Activated CD8-positive, alpha-beta T cell treated with anti-CD3 and anti-CD28 coated beads, Interleukin-2, amount 10 ng/mL, durations not matched to agents 7 days and 5 days (primary cell): ENCODE measurements at places on chromosomes 13 and 19. TPM values are rescaled to one million over a fixed set of nuclear protein-coding genes. Genes with fewer than 3 reads are reported as not detected.

- no peak for DNase-seq
- no peaks in the 10 kb centered on the region for H3K4me1 ChIP-seq
- H3K27me3 ChIP-seq: no peaks in the 10 kb centered on the region
- no peak overlapping the region for H3K4me3 ChIP-seq
Observed at GRCh38 chr13:52885141-52885540, 36.7 kb upstream of the PCDH8 start.

- H3K4me1 ChIP-seq: peaks cover 24% of the 10 kb centered on the region
- peak; percentile 88 for DNase-seq
Observed at GRCh38 chr19:7533925-7534480, 1.5 kb upstream of the PNPLA6 start.

- no peaks in the 10 kb centered on the region for H3K36me3 ChIP-seq
- peaks cover 3% of the 10 kb centered on the region for H3K4me1 ChIP-seq
- no peak overlapping the region for H3K27ac ChIP-seq
- no peak for DNase-seq
- no peak overlapping the region for H3K4me3 ChIP-seq
- H3K27me3 ChIP-seq: peaks cover 50% of the 10 kb centered on the region
Observed at GRCh38 chr13:94968040-94968756, 255.9 kb upstream of the SOX21 start.

DNA sequence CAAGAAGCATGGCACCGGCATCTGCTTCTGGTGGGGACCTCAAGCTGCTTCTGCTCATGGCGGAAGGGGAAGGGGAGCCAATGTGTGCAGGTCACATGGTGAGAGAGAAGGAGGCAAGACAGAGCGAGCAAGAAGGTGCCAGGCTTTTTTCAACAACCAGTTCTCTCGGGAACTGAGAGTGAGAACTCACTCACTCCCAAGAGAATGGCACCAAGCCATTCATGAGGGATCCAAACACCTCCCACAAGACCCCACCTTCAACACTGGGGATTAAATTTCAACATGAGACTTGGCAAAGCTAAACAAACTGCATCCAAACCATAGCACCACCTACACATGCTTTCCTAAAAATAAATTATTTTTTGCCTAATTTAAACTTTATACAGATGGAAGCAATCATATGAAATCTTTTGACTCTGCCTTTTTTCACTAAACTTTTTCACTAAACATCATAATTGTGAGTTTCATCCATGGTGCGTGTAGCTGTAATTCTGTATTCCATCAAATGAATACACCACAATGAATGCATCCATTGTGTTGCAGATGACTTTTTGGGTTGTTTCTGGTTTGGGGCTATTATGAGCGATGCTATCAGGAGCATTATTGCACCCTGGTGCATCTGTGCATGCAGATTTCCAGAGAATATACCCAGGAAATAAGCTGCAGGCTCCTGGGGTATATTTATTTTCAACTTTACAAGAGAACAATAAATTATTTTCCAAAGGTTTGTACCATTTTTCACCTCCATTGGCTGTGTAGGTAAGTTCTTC is 14.6 kb upstream of the IPO5 start:
- no peaks in the 10 kb centered on the region for H3K36me3 ChIP-seq
- H3K27me3 ChIP-seq: peaks cover 11% of the 10 kb centered on the region
- no peak overlapping the region for H3K4me3 ChIP-seq
- H3K27ac ChIP-seq: no peak overlapping the region
- no peak for DNase-seq
- H3K4me1 ChIP-seq: no peaks in the 10 kb centered on the region

GRCh38 chr13:32587811-32588170 is 1.5 kb downstream of the PDS5B start:
- H3K27ac ChIP-seq: peak overlapping the region; percentile 87
- no peak for DNase-seq
- peaks cover 40% of the 10 kb centered on the region for H3K4me1 ChIP-seq
- H3K36me3 ChIP-seq: peaks cover 12% of the 10 kb centered on the region

DNA sequence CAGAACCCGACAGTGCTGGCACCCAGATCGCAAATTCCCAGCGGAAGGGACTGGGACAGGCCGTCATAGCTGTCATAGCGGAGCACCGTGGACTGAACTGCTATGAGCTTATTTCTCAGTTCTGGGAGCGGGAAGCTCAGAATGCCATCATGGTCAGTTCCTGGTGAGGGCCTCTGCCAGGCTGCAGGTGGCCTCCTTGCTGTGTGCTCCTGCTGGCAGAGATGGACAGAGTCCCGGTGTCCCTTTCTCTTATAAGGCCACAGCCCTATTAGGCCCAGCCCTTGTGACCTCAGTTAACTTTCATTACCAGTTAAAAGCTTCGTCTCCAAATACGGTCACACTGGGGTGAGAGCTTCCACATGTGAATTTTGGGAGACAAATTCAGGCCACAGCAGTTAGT is 4.6 kb downstream of the ZNF444 start:
- peaks cover 28% of the 10 kb centered on the region for H3K4me1 ChIP-seq
- no peak for DNase-seq
- no peaks in the 10 kb centered on the region for H3K27me3 ChIP-seq
- H3K4me3 ChIP-seq: no peak overlapping the region

The CYP2B6 gene
- not detected for total RNA-seq

- no peak for DNase-seq
- no peaks in the 10 kb centered on the region for H3K27me3 ChIP-seq
- H3K4me1 ChIP-seq: no peaks in the 10 kb centered on the region
- no peak overlapping the region for H3K4me3 ChIP-seq
- H3K27ac ChIP-seq: no peak overlapping the region
Observed at GRCh38 chr13:111623208-111623607, 302.8 kb downstream of the TEX29 start.
